Renal cortex interstitium (tissue), 15 donors: ENCODE measurements at places on chromosomes 12 and 14. TPM values are rescaled to one million over a fixed set of nuclear protein-coding genes. Genes with fewer than 3 reads are reported as not detected.
A peak's percentile ranks its signal among the peaks of the same experiment; 100 is the strongest.

- DNase-seq, result no peak
Measured at GRCh38 chr12:91105807-91106206, 5.5 kb downstream of the LUM start.

GRCh38 chr14:75715926-75716780 is 55.1 kb downstream of the TTLL5 start:
- no peak for DNase-seq

- peak; percentile 82 for DNase-seq
Measured at GRCh38 chr12:12032851-12033797, 37.6 kb upstream of the BCL2L14 start.

GRCh38 chr14:59727073-59727661 is 143.4 kb downstream of the RTN1 start:
- no peak for DNase-seq

DNA sequence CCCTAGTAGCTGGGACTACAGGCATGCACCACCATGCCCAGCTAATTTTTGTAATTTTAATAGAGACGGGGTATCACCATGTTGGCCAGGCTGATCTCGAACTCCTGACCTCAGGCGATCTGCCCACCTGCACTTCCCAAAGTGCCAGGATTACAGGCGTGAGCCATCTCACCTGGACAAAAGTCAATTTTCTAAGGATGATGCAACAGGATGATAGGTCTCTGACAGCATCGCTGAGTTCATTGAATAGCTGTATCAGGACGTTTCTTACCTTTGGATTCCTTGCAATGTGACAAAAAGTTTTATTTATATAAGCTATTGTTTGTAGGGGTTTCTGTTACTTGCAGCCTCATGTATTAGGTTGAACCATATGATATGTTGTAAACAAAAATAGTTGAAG is 55.5 kb upstream of the PCED1B start:
- DNase-seq, result no peak

The RARG gene
- polyA plus RNA-seq, result 31.4 TPM

The GPR132 gene
- polyA plus RNA-seq, result 0.26 TPM

The KRT4 gene
- 0.65 TPM for polyA plus RNA-seq
